Right ventricle myocardium superior (tissue), 1 donor: ENCODE measurements at places on chromosomes 2 and 18.

- no peak for DNase-seq
Measured at GRCh38 chr2:59584958-59585357, 968.5 kb downstream of the BCL11A start.

DNA sequence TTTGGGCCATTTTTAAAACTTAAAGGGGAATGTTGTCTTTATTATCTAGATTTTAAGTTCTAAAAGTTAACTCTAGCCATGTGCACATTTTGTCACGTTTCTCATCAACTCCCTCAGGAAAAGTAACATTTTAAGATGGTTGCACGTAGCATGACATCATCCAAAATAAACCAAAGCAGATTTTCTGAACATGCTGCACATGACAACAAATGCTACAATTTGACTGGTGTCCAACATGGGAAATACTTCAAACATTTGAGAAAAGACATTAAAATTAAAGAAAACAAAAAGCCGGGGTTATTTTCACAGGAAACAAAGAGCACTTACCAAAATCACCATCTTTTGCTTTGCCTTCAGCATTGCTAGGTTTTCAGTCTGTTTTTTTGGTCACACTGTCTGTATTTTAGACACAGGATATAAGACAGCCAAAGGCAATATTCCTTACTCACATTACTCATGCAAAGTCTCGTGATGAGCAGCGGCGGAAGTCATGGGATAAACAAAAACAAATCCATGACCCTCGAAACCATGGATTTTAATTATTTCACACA lies 51.3 kb upstream of the RND3 start:
- DNase-seq = no peak

DNA sequence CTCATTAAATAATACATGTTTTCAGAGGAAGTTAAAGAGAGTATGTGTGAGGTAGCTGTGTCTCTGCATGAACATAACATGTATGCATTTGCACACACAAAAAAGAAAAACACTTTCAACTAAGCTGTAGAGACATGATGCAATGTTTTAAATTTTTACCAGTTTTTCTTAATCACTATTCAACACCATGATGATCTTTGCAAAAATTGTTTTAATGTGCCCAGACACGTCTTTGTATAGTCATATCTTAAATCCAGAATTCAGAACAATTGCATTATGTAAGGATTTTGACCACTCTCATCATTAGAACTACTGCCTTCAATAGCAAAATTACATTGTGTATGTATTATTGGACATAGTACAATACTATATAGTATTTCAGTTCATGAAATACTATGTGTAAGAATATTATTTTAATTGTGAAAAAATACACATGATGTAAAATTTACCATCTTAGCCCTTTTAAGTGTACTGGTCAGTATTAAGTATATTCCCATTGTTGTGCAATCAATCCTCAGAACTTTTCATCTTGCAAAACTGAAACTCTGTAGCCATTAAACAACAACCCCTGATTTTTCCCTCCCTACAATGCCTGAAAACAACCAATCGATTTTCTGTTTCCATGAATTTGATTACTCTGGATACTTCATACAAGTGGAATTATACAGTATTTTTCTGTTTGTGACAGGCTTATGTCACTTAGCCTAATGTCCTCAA lies 104.5 kb upstream of the ACVR2A start:
- DNase-seq = no peak

GRCh38 chr18:54828281-54828881 lies at the start of gene RAB27B:
TSS of gene RAB27B (plus strand) at chr18:54828477. CDS start at chr18:54877586, 49,109 bp downstream.
- peak; percentile 67 for DNase-seq

DNA sequence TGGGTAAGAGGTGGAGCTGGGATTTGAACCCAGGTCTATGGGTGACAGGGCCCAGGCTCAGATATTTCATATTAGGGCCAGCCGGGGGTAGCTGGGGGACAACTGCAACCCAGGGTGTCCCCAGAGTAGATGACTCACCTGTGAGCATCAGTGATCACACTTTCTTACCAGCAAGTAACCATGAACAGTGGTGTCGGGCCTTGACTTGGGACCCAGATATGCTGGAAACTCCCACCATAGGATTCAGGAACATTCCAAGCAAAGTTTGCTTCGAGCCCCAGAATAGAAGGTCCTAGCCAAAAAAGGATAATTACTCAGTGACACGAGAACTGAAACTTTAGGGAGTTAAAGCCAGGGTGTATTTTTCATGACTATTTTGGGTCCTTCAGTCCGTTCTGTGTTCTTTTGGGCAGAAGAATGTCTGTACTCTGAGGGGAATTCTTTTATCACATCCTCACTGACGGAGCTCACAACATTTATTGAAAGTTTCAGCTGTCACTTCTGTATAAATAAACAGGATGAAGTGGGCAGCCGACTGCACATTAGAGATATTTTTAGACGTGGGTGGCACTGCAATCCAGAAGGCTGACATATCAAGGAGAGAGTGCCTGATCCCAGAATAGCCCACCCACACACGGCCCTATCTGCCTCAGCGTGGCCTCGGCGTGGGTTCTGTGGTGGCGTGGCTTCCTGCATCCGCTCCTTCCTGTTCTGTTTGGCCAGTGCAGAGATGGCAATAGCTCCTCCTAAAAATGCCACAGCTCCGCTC lies 45.6 kb downstream of the RAMP1 start:
- DNase-seq = peak; percentile 77

- no peak for DNase-seq
Measured at GRCh38 chr2:233817361-233817911, 36.9 kb downstream of the HJURP start.

- DNase-seq = no peak
Measured at GRCh38 chr2:102238039-102238756, 51.4 kb downstream of the IL1RL2 start.

DNA sequence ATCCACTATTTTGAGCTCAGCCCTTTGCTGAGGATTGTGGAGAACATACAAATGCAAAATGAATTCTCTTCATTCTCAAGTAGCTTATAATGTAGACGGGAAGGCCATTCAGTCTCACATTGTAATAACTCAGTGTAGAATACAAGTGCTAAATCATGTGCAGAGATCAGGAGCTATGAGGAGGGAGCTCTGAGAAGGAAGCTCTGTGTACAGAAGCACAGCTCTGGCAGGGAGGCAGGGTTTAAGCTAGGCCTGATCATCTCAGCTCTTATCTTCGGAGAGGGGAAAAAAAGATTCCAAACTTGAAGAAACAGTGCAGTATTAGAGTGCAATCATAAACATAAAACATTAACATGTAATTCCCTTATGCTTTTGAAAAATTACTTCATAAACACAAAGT lies 291.1 kb upstream of the SKOR2 start:
- no peak for DNase-seq

- DNase-seq = no peak
Measured at GRCh38 chr2:166932032-166932431, 43.8 kb downstream of the XIRP2 start.

- no peak for DNase-seq
Measured at GRCh38 chr2:240347949-240348500, 87.4 kb upstream of the GPC1 start.

DNA sequence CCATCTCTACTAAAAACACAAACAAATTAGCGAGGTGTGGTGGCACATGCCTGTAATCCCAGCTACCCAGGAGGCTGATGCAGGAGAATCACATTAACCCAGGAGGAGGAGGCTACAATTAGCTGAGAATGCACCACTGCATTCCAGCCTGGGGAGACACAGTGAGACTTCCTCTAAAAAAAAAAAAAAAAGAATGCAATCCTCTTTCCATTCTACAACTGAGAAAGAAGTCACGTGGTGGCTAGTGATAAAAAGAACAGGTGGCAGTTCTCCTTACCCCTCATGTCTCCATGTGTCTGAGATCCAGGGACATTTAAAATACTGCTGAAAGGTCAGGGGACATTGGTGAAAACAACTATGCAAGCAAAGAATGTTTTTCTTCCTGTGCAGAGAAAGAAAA lies 24.4 kb upstream of the GPR39 start:
- DNase-seq = no peak

DNA sequence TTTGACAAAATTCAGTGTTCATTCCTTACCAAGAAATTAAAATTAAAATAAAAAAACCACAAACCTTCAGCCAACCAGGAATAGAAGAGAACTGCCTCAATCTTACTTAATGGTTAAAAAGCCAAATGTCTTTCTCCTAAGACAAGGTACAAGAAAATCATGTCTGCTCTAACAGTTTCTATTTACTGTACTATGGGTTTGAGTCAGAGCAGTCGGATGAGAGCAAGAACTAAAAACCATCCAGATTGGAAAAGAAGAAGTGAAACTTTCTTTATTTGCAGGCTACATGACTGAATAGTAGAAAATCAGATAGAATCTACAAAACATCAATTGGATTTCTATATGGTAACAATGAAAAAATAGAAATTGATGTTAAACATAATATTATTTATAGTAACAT lies 555.5 kb upstream of the TNP1 start:
- DNase-seq = no peak

DNA sequence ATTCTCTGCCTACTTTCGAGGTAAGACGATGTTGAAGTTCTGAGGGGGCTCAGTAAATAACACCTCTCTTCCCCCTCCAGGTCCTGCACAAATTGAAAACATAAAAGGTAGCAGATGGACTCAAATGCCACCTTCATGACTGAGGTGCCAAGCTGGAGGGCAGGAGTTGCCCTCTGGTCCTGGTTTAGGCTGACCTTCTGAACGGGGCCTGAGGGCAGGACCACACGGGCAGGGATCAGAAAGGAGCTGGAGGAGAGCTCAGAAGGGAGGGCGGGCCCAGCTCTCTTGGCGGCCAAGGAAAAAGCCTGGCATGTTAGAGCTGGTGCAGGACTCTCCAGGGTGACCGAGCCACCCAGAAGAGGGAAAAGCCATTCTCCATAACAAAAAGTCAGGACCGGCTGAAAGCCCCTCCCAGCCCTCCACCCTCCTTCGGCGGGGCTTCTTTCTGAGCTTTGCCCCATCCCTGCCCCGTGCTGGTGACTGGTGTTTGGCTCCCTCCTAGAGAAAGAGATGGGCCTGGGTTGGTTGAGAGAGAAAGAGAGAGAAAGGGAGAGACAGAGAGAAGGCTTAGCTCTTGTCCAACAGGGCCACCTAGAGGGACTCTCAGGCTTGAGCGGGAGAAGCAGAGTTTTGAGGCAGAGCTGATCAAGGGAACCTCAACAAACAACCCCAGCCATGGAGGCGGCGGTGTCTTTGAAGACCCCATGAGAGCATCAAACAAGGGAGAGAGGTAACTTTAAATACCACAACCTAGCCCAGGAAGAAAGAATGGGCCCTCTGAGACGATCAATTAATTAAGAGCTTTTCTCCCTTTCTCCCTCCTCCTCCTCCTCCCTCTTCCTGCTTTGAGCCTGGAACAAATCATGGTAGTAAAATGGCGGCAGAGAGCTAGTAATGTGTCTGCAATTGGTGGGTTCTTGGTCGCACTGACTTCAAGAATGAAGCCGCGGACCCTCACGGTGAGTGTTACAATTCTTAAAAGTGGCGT lies 50.8 kb downstream of the WIPF1 start:
- DNase-seq = no peak
